ENCODE measurements at places on chromosomes 4 and X. TPM values are rescaled to one million over a fixed set of nuclear protein-coding genes. Genes with fewer than 3 reads are reported as not detected.

GRCh38 chr4:85127653-85128052 lies 161.2 kb upstream of the WDFY3 start:
- DNase-seq = peak; percentile 48

- peak; percentile 17 for DNase-seq
These were observed 101.6 kb upstream of the JADE1 start for GRCh38 chr4:128707864-128708263.

DNA sequence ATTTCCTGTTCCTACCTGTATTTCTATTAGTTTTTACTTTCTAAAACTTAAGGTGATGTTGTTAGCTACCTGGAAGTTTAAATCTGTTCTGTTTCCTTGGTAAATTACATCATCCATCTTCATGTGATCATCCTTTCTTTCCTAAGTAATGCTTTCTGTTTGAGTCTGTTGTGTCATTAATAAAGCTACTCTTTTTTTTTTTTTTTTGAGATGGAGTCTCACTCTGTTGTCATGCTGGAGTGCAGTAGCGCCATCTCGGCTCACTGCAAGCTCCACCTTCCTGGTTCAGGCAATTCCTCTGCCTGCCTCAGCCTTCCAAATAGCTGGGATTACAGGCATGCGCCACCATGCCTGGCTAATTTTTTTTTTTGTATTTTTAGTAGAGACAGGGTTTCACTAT lies 73.3 kb downstream of the FIP1L1 start:
- peak; percentile 18 for DNase-seq

GRCh38 chrX:150085881-150086280 lies 147.6 kb upstream of the EOLA2 start:
- DNase-seq = peak; percentile 53

Gene VCX
- not detected for total RNA-seq

Gene ARHGAP36
- not detected for total RNA-seq

DNA sequence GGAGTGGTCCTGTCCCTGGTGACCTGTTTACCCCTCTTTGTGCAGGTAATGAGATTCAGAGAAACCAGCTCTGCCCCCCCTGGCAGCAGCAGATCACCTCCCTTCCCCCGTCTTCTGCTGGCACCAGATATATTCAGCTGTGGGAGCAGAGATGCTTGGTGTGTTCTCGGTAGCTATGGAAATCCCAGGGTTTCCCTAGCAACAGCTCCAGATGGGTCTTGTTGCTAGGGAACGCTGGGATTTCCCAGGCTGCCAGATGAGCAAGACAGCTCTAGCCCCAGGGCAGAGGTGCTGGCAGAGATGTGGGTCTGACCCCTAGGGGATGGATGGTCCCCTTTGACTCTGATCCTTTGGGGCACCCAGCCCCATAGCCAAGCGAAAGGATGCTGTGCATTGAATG lies 20.2 kb downstream of the CETN2 start:
- no peak for DNase-seq

DNA sequence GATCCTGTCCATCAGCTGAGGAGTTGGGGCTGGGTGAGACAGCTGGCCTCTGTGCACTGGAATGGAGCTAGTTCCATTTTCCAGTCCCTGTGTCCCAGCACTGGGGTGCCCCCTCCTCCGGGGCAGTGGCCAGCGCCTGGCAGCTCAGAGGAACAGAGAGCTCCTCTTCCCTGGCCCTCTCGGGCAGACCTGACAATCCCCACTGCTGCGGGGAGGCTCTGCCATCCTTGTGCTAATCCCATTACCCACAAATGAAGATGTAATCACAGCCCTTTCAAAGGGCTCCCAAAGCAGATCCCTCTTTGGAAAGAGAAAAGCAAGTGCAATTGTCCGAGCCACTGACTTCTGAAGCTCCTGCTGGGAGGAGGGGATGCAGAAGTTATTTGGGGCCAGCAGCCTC lies 75.1 kb upstream of the MSX1 start:
- no peak for DNase-seq

Gene DDIT4L
- not detected for total RNA-seq

Gene ARAP2
- not detected for total RNA-seq

Gene GCNA
- 2.2 TPM for total RNA-seq

Gene USP17L27
- total RNA-seq = not detected

DNA sequence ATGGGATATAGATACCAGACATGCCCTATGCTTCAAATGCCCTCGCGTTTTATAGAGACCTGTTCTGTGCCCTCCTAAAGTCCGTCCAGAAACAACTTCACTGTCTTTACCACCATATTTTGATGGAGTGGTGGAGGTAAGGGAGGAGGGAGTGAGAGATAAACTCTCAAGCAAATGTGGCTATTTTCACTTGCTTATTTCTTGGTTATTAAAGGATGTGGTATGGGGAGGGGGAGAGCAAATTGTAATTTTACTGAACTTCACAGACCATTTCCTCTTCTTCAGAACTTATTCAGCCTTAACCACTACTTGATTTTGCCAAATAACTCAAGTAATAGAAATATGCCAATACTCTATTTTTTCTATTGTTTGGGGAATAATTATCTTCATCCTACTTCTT lies 31.5 kb downstream of the GPR174 start:
- DNase-seq = no peak

Gene DIPK2B
- total RNA-seq = not detected

DNA sequence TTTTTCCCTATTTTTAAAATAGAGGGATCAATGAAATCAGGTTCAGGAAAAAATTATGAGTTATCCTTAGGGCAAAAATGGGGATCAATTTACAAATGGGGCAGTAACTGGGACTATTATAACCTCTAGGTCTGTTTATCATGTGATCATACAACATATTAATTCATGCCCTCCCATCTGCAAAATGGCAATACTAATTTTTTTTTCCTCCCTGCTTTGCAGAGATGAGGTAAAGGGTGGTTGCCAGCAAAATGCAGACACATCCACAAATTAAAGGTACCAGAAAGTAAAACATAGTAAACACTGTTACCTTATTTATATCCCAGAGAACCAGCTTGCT lies 467 bp downstream of the HSD17B11 start:
- DNase-seq = no peak

GRCh38 chr4:36757580-36758311 lies 476.3 kb downstream of the DTHD1 start:
- DNase-seq = no peak

GRCh38 chrX:123736333-123736921 lies 3.6 kb upstream of the THOC2 start:
- peak; percentile 54 for DNase-seq

- DNase-seq = peak; percentile 33
These were observed 440.2 kb downstream of the INPP4B start for GRCh38 chr4:142405695-142406498.

DNA sequence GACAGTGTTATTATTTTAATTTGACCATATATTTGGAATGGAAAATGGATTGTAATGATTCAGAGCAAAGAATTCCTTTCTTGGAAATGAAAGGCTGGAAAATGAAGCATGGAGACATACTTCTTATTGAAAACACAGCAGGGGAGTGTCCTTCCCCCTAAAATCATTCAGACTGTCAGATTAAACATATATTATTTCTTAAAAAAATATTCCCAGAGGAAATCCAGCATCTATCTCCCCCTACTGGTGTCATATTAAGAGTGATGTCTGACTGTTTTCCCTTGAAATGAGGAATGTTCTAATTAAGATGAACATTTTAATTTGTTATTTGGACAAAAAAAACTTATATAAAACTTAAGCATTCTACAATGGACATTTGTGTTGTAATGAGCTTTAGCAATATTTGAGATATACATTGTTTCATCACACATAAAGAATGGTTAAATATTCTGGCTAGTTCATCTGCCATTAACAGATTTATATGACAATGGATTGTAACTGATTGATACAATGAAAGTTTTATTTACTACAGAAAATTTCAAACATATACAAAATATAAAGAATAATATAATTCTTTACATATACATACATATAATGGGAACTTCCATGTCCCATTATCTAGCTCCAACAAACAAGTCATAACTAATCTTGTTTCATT lies 264.6 kb downstream of the SPRY1 start:
- DNase-seq = peak; percentile 33

DNA sequence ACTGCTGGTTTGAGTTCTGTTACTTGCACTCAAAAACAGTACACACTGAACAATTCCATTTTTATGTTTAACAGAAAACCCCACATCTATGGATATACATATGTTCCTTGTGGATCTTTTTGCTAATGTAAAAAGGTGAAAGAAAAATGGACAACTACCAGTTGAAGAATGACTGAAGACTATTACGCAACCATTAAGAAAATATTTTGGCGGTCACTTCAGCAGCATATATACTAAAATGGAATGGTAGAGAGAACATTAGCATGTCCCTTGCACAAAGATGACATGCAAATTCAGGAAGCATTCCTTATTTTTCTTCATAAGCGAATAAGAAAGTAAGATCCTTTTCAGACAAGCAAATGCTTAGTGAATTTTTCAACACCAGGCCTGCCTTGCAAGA lies 84.6 kb upstream of the FMR1 start:
- no peak for DNase-seq

- DNase-seq = no peak
These were observed 39.9 kb upstream of the PGK1 start for GRCh38 chrX:78064152-78064551.

- DNase-seq = no peak
These were observed 283.5 kb downstream of the EVC2 start for GRCh38 chr4:5424901-5425300.

DNA sequence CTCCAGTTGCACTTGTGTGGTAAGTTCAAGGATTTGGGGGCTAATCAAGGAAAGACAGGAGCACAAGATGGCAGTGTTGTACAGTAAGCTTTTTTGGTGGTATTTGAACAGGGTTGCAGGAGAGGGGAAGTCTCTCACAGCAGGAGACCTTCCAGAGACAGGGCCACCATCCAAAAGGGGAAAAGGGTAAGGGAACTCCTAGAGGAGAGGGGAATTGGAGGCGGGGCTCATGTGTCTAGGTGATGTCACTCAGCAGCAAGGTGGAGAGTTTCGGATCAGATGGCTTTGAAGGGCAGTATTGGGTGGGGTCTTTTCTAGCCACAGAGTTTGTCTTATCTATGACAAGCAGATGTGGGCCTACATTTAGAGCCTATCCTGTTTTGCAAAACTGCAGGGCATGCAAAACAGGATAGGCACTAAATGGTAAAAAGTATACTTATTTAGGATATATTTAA lies 13.4 kb upstream of the RNF175 start:
- no peak for DNase-seq

Gene TRPC3
- 0.45 TPM for total RNA-seq

DNA sequence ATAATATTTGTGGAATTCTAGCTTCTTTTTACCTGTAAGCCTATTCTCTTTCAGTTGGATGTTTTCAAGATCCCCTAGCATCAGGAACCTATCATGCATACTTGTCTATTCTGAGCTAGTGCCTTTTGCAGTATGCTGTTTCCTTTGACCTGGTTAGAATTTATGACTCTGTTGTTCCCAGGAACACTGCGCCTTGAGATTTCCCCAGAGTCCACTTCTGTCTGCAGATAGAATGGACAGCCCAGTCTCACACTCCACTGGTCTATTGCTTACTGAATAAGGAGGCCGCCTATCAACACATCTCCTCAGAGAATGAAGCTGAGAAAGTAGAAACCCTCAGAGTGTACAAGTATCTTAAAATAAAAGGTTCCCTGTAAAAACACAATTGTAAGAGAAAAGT lies 465.1 kb upstream of the GALNTL6 start:
- no peak for DNase-seq

Gene KLHL34
- not detected for total RNA-seq

DNA sequence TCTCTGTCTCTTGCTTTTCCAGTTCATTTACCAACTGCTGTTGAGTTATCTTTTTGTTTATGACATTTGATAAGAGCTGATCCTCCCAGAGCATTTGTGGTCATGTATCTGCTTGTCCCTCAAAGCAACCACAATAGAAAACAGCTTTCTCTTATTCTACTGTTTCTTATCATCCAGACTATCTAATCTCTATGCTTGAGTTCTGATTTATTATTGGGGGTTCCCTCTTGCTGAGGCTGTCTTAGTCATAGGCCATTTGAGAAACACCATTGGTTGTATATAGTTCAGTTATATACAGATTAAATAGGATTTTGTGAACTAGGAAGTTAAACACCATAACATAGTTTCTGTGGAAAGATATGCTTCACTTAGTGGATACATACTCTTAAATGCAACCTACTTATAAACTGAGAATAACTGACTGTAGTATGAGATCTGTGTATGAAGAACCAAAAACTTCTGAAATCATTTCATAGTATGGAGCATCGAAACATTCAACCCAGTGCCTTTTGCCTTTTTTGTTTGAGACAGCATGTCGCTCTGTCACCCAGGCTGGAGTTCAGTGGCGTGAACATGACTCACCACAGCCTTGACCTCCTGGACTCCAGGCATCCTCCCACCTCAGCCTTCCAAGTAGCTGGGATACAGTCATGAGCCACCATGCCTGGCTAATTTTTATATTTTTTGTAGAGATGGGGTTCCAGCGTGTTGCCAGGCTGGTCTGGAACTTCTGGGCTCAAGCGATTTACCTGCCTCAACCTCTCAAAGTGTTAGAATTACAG lies 75.8 kb downstream of the STIM2 start:
- peak; percentile 35 for DNase-seq

- peak; percentile 58 for DNase-seq
These were observed 16.0 kb downstream of the UTP3 start for GRCh38 chr4:70704215-70704930.

DNA sequence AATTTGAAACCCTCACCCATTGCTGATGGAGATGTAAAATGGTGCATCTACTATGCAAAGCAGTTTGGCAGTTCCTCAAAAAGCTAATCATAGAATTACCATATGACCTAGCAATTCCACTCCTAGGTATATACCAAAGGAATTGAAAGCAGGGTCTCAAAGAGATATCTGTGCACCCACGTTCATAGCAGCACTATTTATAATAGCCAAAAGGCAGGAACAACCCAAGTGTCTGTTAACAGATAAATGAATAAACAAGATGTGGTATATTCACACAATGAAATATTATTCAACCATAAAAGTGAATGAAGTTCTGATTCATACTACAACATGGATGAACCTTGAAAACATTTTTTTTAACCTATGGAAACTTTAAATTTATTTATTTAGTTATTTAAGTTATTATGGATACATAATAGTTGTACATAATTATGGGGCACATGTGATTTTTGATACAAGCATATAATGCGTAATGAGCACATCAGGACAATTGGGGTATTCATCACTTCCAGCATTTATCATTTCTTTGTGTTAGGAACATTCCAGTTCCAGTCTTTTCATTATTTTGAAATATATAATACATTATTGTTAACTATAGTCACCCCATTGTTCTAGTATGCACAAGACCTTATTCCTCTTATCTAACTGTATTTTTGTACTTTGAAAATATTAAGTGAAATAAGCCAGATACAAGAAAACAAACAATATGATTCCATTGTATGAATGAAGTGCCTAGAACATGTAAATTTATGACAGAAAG lies 205.6 kb upstream of the CNKSR2 start:
- DNase-seq = no peak

GRCh38 chrX:66833426-66833825 lies 194.5 kb upstream of the EDA2R start:
- DNase-seq = no peak

GRCh38 chr4:112416464-112416863 lies 99.5 kb downstream of the NEUROG2 start:
- no peak for DNase-seq

- no peak for DNase-seq
These were observed 298.6 kb upstream of the LDB2 start for GRCh38 chr4:17197070-17197469.

- no peak for DNase-seq
These were observed 174.6 kb upstream of the PGRMC2 start for GRCh38 chr4:128462103-128462783.
